ENCODE measurements at places on chromosomes 2 and 18.

GRCh38 chr2:223101340-223102039 is 49.5 kb downstream of the KCNE4 start:
- no peak overlapping the region for H3K4me3 ChIP-seq
- no peak overlapping the region for H3K27ac ChIP-seq
- H3K4me1 ChIP-seq, result peaks cover 25% of the 10 kb centered on the region
- DNase-seq, result no peak

DNA sequence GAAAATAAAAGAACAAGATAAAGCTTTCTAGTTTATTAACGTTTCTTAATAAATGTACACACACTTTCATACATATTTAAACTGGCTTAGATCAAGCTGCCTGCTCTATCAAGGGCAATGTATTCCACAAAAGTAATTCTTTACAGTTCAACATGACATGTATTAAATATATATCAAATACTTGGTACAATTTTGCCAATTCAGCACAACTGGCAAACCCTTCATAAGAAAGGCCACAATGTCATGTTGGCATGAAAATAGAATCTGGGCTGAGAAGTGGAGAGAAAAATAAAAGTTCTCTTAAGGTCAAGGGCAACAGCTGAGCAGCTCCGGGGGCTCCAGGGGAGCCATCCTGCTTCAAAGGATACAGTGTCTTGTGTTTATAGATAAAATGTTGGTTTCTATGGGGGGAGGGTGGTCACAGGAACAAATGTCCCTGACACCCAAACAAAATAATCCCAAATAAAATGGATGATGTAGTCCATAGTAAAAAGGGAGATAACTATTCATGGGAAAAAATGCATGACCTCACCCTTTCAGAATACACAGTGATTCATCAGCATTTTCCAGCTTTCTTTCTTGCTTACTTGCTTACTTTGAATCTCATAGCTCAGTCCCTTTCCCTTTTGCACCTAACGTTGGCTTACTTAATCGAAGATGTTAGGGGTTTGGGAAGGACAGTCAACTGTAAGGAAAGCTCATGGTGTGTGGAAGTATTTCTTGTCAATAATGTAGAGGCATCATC is 494.9 kb downstream of the NYAP2 start:
- no peak overlapping the region for H3K27ac ChIP-seq
- DNase-seq, result no peak
- no peak overlapping the region for H3K4me3 ChIP-seq
- no peaks in the 10 kb centered on the region for H3K36me3 ChIP-seq
- H3K27me3 ChIP-seq, result no peaks in the 10 kb centered on the region

DNA sequence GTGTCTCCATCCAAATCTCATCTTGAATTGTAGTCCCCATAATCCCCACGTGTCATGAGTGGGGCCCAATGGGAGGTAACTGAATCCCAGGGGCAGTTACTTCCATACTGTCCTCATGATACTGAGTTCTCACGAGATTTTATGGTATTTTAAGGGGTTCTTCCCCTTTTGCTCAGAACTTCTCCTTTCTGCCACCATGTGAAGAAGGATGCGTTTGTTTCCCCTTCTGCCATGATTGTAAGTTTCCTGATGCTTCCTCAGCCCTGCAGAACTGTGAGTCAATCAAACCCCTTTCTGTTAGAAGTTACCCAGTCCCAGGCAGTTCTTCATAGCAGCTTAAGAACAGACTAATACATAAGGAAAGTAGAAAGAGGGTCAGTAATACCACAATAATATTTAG is 480.4 kb downstream of the KCNJ3 start:
- no peaks in the 10 kb centered on the region for H3K36me3 ChIP-seq
- H3K4me3 ChIP-seq, result no peak overlapping the region
- DNase-seq, result no peak
- no peak overlapping the region for H3K27ac ChIP-seq
- no peaks in the 10 kb centered on the region for H3K27me3 ChIP-seq

GRCh38 chr2:148521181-148521580 is 123.4 kb upstream of the EPC2 start:
- no peak for DNase-seq
- no peaks in the 10 kb centered on the region for H3K36me3 ChIP-seq
- no peaks in the 10 kb centered on the region for H3K27me3 ChIP-seq
- H3K4me1 ChIP-seq, result no peaks in the 10 kb centered on the region
- no peak overlapping the region for H3K4me3 ChIP-seq

DNA sequence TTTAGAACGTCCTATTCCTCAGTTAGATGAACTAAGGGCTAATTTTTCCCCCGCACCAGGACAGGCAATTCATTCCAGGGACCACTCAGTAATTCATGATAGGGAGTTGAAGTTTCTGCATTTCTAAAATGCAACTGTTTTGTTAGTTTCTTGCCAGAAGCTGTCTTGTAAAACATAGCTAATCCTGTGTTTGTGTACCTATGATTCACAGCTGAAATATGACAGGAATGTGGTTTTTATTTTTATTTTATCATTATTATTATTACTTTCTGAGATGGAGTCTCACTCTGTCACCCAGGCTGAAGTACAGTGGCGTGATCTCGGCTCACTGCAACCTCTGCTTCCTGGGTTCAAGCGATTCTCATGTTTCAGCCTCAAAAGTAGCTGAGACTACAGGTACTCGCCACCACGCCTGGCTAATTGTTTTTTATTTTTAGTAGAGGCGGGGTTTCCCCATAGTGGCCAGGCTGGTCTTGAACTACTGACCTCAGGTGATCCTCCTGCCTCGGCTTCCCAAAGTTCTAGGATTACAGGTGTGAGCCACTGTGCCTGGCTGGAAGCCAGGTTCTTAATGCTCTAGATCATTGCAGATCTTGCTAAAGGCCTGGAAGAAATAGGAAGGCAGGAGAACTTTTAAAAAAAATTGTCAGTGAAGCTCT is 154.8 kb upstream of the FHL2 start:
- no peak overlapping the region for H3K4me3 ChIP-seq
- H3K4me1 ChIP-seq, result peaks cover 8% of the 10 kb centered on the region
- H3K27ac ChIP-seq, result no peak overlapping the region
- H3K36me3 ChIP-seq, result no peaks in the 10 kb centered on the region
- H3K27me3 ChIP-seq, result no peaks in the 10 kb centered on the region
